ENCODE measurements at places on chromosomes 1 and 21. TPM values are rescaled to one million over a fixed set of nuclear protein-coding genes. Genes with fewer than 3 reads are reported as not detected.

GRCh38 chr1:1407636-1408318 is 684 bp upstream of the MRPL20 start:
- peaks cover 19% of the 10 kb centered on the region for H3K4me1 ChIP-seq
- no peaks in the 10 kb centered on the region for H3K36me3 ChIP-seq
- H3K4me3 ChIP-seq = peak overlapping the region; percentile 82
- peak; percentile 58 for DNase-seq
- peak overlapping the region; percentile 90 for H3K27ac ChIP-seq
- no peaks in the 10 kb centered on the region for H3K27me3 ChIP-seq

DNA sequence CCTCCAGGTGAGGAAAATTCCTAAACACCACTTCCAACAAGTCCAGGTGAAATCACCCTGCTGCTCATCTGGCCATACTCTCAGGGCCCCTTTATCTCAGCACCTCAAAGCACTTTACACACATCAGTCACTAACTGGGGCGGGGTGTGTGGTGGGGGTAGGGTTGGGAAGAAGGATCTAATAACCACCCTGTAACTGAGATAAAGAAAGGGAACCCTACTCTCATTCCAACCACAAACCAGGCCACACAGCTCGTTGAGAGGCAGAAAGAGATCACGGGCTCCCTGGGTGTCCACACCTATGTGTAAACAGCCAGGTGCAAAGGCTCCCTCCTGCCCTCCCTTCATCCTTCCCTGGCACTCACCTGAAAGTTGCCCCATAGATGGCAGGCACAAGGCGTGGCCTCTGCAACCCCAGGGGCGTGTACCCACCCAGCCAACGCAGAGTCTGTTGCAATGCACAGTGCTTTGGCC is 20.4 kb downstream of the GPR161 start:
- DNase-seq = peak; percentile 34
- no peak overlapping the region for H3K4me3 ChIP-seq
- peak overlapping the region; percentile 43 for H3K27ac ChIP-seq
- no peaks in the 10 kb centered on the region for H3K36me3 ChIP-seq

DNA sequence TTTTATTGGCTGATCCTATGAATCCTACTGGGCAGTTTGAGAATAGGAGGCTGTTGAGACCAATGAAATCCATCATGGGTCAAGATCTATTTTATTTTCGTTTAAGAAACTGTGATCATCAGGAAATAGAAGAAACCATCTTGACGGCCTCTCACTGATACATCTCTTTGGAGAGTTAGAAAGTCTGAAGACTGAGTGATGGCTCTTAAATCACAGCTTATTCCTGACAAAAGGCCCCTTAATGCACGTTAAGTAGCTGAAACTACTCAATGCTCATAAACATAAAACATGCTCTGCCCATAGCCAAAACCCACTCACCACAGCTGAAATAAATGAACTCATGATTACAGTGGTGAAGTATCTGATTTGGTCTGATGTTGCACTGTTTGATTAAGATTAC is 784.5 kb upstream of the NEGR1 start:
- no peak overlapping the region for H3K27ac ChIP-seq
- H3K36me3 ChIP-seq = no peaks in the 10 kb centered on the region
- no peak for DNase-seq

- H3K27ac ChIP-seq = no peak overlapping the region
- no peak for DNase-seq
These were observed 3.5 kb downstream of the CHODL start for GRCh38 chr21:18248171-18248570.

GRCh38 chr1:151143057-151143435 is 3.4 kb downstream of the SEMA6C start:
- peaks cover 17% of the 10 kb centered on the region for H3K4me1 ChIP-seq
- no peak for DNase-seq
- no peak overlapping the region for H3K27ac ChIP-seq
- H3K36me3 ChIP-seq = no peaks in the 10 kb centered on the region

DNA sequence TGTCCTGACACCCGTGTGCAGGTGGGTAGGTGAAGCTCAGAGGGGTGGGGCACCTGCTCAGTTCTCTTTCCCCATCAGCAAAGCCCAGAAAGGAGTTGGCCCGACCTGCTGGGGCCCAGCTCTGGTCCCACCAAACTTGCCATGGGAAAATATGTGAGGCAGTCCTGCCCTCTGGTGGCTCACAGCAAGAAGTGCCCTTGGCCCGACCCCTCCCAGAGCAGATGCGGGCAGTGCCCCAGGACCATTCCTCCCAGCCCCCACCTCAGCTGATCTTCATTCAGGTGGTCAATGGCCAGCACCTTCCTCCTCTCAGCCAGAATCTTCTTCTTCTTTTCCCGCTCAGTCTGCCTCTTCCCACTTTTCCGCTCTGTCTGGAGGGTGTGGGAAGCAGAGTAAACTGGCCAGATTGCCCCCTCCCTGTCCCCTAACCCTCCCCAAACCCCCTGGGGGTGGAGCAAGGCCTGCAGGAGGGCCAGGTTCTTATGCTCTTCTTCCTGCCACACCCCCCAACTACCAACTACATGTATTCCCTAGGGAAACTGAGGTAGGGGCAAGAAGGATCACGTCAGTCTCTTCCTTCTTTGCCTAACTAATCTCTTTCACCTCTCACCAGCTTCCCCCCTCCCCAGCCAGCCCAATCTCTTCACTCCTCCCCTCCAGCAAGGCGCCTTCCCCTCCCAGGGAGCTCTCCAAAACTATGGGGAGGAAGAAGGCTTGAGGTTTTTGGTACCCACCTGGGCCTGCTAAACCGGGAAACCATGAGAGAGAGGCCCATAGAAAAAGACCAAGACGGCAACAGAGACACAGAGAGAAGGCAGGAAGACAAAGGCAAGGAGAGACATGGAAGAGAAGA is 15.6 kb downstream of the TNNT2 start:
- no peaks in the 10 kb centered on the region for H3K36me3 ChIP-seq
- no peak overlapping the region for H3K4me3 ChIP-seq
- no peaks in the 10 kb centered on the region for H3K4me1 ChIP-seq
- peak; percentile 71 for DNase-seq
- H3K27ac ChIP-seq = no peak overlapping the region

DNA sequence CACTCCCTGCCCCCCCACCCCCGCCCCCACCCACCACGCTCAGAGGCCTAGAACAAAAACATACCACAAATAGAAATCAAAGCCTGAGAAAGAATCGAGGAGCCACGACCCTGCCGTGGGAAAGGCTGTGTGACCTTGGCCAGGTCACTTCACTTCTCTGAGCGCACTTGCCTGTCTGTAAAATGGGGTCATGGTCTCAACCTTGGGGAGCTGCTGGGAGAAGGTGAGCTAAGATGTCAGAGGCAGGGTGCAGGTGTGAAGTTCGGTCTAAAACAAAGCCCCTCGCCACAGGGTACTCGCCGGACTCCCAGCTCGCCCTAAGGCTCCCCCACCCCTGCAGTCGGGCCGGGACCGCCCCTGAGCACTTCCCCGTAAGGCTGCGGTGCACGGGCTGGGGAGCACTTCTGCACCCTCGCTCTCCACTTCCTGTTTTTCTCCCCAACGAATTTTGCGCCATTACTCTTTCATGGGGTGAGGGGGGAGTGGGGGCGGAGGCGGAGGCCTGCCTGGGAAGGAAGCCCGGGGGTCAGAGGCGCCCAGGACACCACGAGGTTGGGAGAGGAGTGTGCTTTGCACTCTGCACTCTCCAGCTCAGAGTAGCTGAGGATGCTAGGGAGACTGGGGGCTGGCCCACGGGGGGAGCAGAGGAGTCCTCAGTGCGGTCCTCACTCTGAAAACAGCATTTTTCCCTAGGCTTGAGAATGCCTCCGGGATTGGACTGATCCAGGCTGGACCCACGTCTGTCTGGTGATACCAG is 21.9 kb upstream of the PIK3CD start:
- no peaks in the 10 kb centered on the region for H3K4me1 ChIP-seq
- no peak overlapping the region for H3K27ac ChIP-seq
- no peaks in the 10 kb centered on the region for H3K27me3 ChIP-seq
- H3K4me3 ChIP-seq = no peak overlapping the region
- no peaks in the 10 kb centered on the region for H3K36me3 ChIP-seq

GRCh38 chr1:3673381-3674099 is 21.2 kb downstream of the TP73 start:
- no peak overlapping the region for H3K27ac ChIP-seq
- no peaks in the 10 kb centered on the region for H3K4me1 ChIP-seq
- H3K36me3 ChIP-seq = no peaks in the 10 kb centered on the region
- H3K4me3 ChIP-seq = no peak overlapping the region
- no peak for DNase-seq

- no peaks in the 10 kb centered on the region for H3K36me3 ChIP-seq
- no peak for DNase-seq
These were observed 22.2 kb upstream of the PTPN14 start for GRCh38 chr1:214573386-214574318.

GRCh38 chr21:45901061-45901690 is 80.4 kb upstream of the COL6A1 start:
- DNase-seq = no peak
- H3K36me3 ChIP-seq = no peaks in the 10 kb centered on the region

Gene PLA2G2F
- not detected for polyA plus RNA-seq

Gene RNU1-1
- not detected for polyA plus RNA-seq

Gene PTGS2
- 6.2 TPM for polyA plus RNA-seq

Gene DMBX1
- polyA plus RNA-seq = not detected

Gene VN1R5
- polyA plus RNA-seq = not detected

Gene VASH2
- 3.0 TPM for polyA plus RNA-seq

Gene LCE7A
- not detected for polyA plus RNA-seq

Gene MIXL1
- polyA plus RNA-seq = 2.2 TPM

Gene DCST1
- not detected for polyA plus RNA-seq

Gene PROX1
- polyA plus RNA-seq = 6.7 TPM

Gene RAB7B
- 22.6 TPM for polyA plus RNA-seq

Gene GCSAML
- polyA plus RNA-seq = not detected
